Hair follicular keratinocyte (primary cell): ENCODE measurements at places on chromosomes 13 and 19. TPM values are rescaled to one million over a fixed set of nuclear protein-coding genes. Genes with fewer than 3 reads are reported as not detected.

The PHLDB3 gene
- 15.8 and 25.2 TPM in 2 replicates for total RNA-seq

The STAP2 gene
- total RNA-seq = 52.9 and 103 TPM in 2 replicates

The ZNF441 gene
- total RNA-seq = 1.3 and 1.9 TPM in 2 replicates

The PRTN3 gene
- total RNA-seq = not detected in 2 replicates

The NRTN gene
- total RNA-seq = not detected in 2 replicates

The TSC22D1 gene
- total RNA-seq = 85.5 and 140 TPM in 2 replicates

The PLPPR3 gene
- total RNA-seq = 0.27 TPM in 1 of 2 replicates, not detected in the other

The CFD gene
- 0.55 TPM in 1 of 2 replicates, not detected in the other for total RNA-seq

The NR1H2 gene
- total RNA-seq = 57.8 and 77.5 TPM in 2 replicates

The UQCR11 gene
- 92.8 and 109 TPM in 2 replicates for total RNA-seq

The TMEM221 gene
- not detected in 2 replicates for total RNA-seq

The KIR2DL4 gene
- total RNA-seq = not detected in 2 replicates

The AMH gene
- total RNA-seq = 0.16 and 1.3 TPM in 2 replicates
